A549 (cell line): ENCODE measurements at places on chromosomes 6 and 20. TPM values are rescaled to one million over a fixed set of nuclear protein-coding genes. Genes with fewer than 3 reads are reported as not detected.

CDH22 gene
- 0.03 TPM in 1 of 3 replicates, not detected in the others for polyA plus RNA-seq

FOXF2 gene
- 12.3 to 12.4 TPM (median 12.3 TPM) in 3 replicates for polyA plus RNA-seq

RAB44 gene
- polyA plus RNA-seq: 0.05 to 0.11 TPM (median 0.09 TPM) in 3 replicates

- no peak for DNase-seq
Measured at GRCh38 chr20:55783381-55783780, 221.9 kb downstream of the CBLN4 start.

DNA sequence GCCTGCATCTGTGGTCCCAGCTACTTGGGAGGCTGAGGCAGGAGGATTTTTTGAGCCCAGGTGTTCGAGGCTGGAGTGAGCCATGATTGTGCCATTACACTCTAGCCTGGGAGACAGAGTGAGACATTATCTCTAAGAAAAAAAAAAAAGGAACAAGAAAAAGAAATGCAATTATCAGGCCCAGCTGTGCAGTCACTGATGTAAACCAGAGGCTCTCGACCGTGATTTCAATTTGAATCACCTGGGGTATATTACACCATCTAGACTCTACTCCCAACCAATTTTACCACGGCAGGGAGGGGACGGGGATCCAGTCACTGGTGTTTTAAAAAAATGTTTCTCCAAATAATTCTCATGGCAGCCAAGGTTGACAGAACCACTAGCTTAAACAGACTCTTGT lies 48.8 kb upstream of the NKX2-2 start:
- no peak for DNase-seq

GRCh38 chr6:2054516-2055067 lies 190.8 kb downstream of the GMDS start:
- no peak for DNase-seq

TREM1 gene
- not detected in 3 replicates for polyA plus RNA-seq

GRCh38 chr6:136644597-136644952 lies 94.4 kb upstream of the MAP7 start:
- DNase-seq: no peak

FYN gene
- 3.7 to 5.8 TPM (median 5.1 TPM) in 3 replicates for polyA plus RNA-seq

- no peak for DNase-seq
Measured at GRCh38 chr6:1181939-1182605, 129.8 kb upstream of the FOXQ1 start.

DNA sequence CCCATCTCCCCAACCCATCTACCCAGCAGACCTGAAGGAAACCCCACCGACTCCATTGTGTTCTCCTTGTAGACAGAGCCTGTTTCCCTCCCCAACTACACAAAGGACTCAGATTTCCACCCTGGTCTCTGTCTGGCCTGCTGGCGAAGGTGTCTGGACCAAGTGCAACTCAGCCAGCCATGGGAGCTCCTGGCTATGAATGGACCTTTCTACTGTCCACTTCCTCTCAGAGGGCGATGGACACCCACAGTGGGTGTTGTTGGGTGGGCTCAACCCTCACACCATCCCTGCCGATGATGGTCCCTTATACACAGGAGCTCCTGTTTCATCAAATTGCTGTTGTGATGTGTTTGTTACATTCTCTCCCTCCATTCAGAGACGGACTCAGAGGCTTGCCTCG lies 112.5 kb upstream of the PHACTR3 start:
- no peak for DNase-seq

PAX1 gene
- not detected in 3 replicates for polyA plus RNA-seq

DNMT3B gene
- 9.5 to 11.3 TPM (median 10.1 TPM) in 3 replicates for polyA plus RNA-seq

GRCh38 chr6:93581371-93581770 lies 162.0 kb upstream of the EPHA7 start:
- no peak for DNase-seq

SCAF8 gene
- 13.4 to 15.0 TPM (median 14.2 TPM) in 3 replicates for polyA plus RNA-seq

CPNE5 gene
- 0.03 to 0.20 TPM (median 0.08 TPM) in 3 replicates for polyA plus RNA-seq

CALHM6 gene
- polyA plus RNA-seq: 0.31 TPM in 1 of 3 replicates, not detected in the others

- DNase-seq: no peak
Measured at GRCh38 chr6:138264372-138264880, 46.1 kb upstream of the PBOV1 start.

GRCh38 chr6:14924126-14925024 lies 321.5 kb upstream of the JARID2 start:
- no peak for DNase-seq

SAMD5 gene
- polyA plus RNA-seq: 0.67 to 0.91 TPM (median 0.79 TPM) in 3 replicates

DNA sequence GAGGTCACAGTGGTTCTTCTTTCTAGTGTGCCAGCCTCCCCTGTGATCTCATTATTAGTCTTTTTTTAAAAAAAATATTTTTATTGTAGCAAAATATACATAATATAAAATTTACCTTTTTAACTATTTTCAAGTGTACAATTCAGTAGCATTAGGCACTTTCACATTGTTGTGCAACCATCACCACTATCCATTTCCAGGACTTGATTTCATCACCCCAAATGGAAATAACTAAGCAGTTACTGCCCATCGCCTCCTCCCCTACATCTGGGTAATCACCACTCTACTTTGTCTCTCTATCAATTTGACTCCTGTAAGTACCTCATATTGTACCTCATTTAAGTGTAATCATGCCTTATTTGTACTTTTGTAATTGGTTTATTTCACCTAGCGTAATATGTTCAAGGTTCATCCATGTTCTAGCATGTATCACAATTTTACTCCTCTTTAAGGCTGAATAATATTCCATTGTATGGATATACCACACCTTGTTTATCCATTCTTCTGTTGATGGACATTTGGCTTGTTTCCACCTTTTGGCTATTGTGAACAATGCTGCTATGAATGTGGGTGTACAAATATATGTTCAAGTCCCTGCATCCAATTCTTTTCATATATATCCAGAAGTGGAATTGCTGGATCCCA lies 68.6 kb upstream of the FYN start:
- DNase-seq: no peak

GRCh38 chr6:33911488-33911887 lies 107.7 kb upstream of the MLN start:
- no peak for DNase-seq

RALGAPA2 gene
- polyA plus RNA-seq: 3.2 to 4.0 TPM (median 3.7 TPM) in 3 replicates

DNA sequence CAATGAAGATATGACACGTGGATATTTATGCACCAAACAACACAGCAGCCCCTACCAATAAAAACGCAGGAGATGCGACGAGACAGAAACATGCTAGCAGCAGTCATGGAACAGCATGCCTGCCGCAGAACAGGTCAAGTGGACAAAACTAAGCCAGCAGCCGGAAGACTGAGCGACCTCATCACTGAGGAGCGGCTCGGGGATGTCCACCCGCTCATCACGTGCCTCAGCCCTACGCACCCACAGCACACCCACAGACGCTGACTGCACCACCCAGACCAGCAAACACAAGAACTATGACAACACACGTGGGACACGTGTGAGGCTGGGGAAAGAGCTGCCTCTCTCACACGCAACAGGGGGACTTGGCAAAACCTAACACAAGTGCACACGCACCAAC lies 81.7 kb downstream of the TAF4 start:
- no peak for DNase-seq

KIF6 gene
- 0.28 to 0.39 TPM (median 0.33 TPM) in 3 replicates for polyA plus RNA-seq

MAP1LC3A gene
- polyA plus RNA-seq: 11.4 to 17.7 TPM (median 15.7 TPM) in 3 replicates

- no peak for DNase-seq
Measured at GRCh38 chr6:169501777-169502313, 200.0 kb downstream of the WDR27 start.

SLC22A2 gene
- 0.04 TPM in 1 of 3 replicates, not detected in the others for polyA plus RNA-seq

MLN gene
- not detected in 3 replicates for polyA plus RNA-seq
